ENCODE measurements at places on chromosomes 4 and X.

DNA sequence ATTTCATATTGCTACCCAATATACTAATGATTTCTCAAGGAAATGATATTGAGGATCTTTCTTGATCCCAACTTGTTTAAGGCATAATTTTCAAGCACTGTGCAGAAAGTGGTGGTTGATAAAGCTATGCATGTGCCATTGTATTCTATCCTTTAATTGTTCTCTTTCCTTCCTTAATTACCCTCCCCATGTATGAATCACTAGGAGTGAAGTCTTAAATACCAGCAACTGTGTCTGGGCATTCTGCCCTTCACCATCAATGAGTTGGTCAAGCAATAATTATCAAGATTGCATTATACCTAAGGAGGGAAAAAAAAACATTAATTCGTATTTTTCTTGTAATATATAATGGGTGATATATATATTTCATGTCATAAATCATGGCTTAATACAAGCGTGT lies 111.8 kb upstream of the FRMPD4 start:
- no peak for DNase-seq

DNA sequence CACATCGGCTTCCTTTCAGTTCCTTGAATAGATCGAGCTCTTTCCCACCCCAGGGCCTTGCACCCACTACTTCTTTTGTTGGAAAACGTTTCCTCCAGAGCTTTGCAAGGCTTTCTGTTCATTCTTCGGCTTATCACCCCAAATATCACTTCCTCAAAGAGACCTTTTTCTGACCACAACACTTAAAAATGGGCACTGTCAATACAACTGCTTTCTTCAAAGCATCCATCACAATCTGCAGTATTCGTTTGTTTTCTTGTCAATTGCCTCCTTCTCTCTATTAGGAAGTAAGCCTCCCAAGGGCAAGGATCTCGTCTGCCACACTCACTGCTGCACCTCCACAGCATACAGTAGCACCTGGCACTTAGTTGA lies 17.7 kb upstream of the CENPU start:
- DNase-seq = no peak

DNA sequence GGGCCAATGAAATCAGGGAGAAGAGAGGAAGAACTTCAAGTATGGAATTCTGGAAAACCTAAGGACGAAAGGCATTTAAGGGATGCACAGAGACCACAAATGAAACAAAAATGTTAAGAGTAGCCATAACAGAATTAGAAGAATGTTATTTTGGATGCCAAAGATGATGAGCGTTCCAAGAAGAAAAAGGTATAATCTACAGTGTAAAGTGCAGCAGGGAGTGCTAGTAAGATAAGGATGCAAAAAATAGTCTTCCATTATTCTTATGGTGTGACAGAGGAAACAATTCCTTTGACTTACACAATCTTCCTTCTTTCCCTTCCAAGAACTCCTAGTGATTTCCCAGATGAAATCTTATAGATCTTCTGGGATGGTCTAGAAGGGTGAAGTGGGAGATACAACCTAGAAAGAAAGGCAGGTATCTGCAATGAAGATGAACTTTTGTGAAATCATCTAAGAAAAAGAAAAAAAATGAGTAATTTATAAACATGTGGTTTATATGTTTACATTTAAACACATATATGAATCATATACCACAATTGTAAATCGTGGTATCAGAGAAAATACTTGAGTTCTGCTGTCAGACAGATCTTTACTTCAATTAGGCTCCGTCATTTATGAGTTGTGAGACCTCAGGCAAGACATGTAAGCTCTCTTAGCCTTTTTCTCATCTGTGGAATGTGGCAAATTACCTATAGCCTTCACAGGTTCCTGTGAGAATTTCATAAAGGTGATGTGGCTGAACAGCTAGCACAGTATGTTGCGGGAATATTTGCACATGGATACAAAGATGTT lies 8.1 kb downstream of the MORF4L2 start:
- DNase-seq = no peak

- DNase-seq = no peak
These were observed 52.2 kb upstream of the TLR3 start for GRCh38 chr4:186016796-186017195.

DNA sequence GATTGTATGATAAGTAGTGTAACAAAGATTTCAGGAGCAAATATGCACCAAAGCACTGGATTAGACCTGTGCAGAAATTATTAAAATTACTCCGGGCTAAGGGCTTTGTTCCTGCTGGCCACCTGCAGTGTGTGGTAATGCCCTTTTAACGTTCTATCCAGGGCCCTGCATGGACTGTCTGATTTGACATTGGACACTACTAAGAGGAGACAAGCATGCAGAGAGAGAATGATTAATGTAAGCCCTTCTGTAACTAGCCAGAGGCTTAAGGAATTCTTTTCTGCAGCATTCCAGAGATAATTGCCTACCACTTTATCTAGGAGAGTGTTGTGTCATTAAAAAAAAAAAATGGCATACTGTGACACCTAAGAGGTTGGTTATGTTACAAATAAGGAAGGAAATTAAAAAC lies 117.0 kb downstream of the PCDH7 start:
- DNase-seq = no peak

- no peak for DNase-seq
These were observed 8.9 kb downstream of the PRRG3 start for GRCh38 chrX:151704041-151704663.

DNA sequence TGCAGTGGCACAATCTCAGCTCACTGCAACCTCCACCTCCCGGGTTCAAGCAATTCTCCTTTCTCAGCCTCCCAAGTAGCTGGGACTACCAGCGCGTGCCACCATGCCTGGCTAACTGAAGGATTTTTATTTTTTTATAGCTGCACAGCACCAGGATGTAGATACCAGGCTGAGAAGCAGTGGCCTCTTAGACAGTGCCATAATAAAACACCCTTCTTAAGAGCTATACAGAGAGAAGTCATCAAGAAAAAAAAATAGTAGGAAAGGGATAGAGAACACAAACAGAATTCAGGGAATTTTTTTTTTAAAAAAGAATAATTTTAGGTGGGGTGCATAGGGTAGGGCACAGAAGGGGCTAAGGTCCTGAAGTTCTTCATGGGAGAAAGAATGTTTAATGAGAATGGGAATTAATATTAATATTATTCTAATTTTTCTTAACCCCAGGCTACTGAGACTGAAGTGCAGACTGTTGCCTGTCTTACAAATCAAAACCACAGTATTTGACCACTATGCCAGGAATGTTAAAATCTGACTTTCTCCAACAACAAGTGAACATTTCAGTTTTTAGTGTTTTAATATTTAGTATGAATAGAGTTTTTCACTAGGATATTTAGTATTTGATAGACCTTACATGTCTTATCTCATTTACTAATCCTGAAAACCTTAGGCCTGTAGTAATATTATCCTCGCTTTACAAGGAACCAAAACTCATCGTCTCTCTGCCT lies 146.7 kb downstream of the KCNIP4 start:
- DNase-seq = no peak

- DNase-seq = no peak
These were observed 566 bp downstream of the CORIN start for GRCh38 chr4:47837094-47837907.

GRCh38 chrX:52363247-52363883 lies 5.5 kb upstream of the XAGE2 start:
- DNase-seq = no peak

- DNase-seq = no peak
These were observed 35.9 kb upstream of the FBXW7 start for GRCh38 chr4:152571770-152572169.

GRCh38 chr4:185134307-185134869 lies 8.7 kb upstream of the SLC25A4 start:
- DNase-seq = peak; percentile 78

DNA sequence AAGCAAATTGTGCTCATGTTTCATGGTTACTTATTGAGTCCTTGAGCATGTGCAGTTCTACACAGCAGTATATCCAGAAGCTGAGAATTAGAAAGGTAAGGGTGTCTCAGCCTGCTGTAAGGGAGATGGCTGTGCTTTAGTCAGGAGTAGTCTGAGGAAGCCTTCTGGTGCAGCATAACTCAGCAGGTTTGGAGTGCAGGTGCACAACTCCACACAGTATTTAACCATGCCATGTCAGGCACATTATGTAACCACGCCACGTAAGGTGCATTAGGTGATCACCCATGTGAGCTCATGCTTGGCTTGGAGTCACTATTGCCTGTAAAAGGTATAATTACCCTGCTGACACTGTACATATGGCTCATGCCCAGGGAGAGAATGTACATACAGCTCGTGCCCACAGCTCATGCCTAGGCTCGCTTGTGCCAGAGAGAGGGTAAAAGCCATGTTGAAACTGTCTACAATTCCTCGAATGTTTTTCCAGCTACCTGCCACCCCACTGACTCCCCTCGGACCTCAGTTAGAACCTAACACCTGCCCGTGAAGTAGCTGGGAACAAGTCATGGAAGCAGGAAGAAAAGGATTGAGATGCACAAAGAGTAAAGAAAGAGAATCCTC lies 37.8 kb downstream of the UCHL1 start:
- DNase-seq = peak; percentile 44

GRCh38 chrX:150651906-150652305 lies 41.3 kb upstream of the MTMR1 start:
- DNase-seq = no peak

DNA sequence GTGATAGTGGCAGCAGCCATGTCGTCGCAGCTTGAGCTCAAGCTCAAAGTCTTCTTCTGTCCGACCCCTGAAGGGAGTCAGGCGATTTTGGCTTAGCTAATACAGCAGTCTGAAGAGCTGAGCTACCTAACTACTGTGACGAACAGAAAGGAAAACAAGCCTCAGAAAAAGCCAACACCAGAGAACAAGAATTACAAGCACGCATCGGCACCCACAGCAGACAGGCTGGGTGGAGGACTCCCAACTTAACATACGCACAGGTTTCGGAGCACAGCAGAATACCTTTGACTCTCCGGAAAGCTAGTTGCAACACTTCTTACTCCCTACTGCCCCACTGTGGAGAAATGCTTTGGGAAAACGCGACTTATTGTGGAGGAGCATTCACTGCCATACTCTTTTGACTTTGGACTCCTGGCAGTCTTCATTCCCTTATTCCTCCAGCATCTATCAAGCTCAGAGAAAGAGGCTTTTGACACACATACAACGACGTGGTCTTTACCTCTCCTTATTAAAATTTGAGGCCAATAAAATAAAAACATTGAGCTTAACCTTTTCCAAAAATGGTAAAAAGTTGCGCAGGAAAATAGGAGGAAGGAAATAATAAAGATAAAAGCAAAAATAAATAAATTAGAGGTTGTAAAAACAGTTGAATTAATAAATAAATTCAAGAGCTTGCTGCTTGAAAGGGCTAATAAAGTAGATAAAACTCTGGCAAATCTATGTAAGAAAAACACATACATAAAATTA lies 41.3 kb upstream of the GPC3 start:
- DNase-seq = no peak

DNA sequence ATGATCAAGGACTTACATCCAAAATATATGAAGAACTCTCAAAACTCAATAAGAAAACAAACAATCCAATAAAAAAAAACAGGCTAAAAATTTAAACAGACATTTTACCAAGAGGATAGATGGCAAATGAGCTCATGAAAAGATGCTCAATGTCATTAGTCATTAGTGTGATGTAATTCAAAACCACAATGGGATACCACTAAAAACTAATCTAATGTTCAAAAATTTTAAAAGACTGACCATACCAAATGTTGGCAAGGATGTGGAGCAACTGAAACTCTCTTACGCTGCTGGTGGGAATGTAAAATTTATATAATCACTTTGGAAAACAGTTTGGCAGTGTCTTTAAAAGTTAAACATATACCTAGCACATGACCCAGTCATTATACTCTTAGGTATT lies 43.7 kb downstream of the RPS6KA6 start:
- no peak for DNase-seq

DNA sequence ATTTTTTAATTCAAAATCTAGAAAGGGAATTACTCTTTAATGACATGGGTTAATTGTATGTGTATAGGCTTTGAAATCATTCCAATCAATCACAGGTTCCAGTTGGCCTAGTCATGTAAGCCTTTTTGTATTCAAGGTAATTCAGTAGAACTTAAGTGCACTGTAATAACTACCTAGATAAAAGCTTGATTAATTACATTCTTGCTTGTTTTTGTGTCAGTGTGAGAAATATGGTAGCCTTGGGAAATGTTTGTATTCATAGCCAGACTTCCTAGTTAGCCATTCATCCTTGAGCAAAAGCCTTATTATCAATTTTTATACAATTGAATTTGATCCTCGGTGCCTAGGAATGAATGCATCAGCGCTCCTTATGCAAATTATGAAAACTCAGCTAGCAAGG lies 33.5 kb downstream of the TKTL2 start:
- DNase-seq = no peak

GRCh38 chr4:99846891-99847290 lies 30.3 kb downstream of the DAPP1 start:
- DNase-seq = no peak

GRCh38 chr4:127622921-127623796 lies 9.6 kb upstream of the INTU start:
- no peak for DNase-seq

DNA sequence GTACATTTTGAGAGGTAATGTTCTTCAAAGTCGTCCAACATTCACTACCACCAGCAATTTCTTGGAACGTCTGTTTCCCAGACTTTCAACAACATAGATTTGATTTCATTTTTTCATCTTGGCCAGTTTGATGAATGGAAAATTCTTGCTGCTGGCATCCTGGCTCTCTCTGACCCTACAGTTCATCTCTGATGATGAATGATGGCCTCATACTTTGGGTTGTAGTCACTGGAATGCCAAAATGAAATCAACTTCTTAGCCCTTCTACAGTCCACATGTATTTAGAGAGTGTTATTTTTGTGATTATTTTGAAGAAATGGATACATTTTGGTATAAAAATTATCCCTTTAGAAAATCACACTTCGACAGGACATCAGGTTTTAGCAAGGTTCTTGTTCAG lies 8.8 kb downstream of the CHST7 start:
- no peak for DNase-seq

GRCh38 chrX:120406638-120407037 lies 44.7 kb downstream of the ATP1B4 start:
- no peak for DNase-seq

DNA sequence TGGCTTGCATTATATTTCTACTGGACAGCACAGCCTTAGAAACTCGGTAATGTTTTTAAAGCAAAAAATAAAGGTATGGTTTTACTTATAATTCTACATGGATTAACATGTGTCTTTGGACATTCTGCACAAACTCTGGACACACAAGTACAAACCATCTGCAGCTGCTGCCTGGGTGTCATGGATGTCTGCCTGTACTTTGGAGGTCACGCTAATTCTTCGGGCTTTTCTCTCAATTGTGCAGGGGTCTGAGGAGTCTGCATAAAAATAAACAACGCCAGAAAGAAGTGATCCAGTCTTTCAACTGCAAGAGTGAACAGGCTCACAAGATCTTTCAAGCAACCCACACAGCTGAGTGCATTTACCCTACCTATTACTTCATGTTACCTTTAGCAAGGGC lies 55.2 kb downstream of the TAB3 start:
- no peak for DNase-seq

DNA sequence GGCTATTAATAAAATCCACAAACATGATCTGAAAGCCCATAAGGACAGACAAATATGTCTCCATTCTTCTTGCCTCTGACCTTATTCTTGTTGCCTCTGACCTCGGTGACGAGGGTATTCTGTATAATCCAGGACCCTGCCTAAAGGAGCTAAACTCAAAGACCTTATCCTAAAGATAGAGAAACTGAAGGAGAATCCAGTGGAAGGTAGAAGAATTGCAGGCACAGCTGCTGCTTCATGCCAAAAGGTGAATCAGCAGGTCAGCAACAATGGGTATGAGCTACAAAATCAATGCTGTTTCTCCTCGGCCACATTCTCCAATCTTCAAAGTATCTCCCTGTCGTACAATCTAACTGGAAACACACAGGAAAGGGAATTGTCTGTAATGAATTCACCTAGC lies 71.4 kb downstream of the INTS6L start:
- DNase-seq = no peak

All from NAMALWA (cell line).